ENCODE measurements at places on chromosomes 16 and 17.

- no peak for DNase-seq
Measured at GRCh38 chr16:66224626-66225025, 141.9 kb upstream of the CDH5 start.

DNA sequence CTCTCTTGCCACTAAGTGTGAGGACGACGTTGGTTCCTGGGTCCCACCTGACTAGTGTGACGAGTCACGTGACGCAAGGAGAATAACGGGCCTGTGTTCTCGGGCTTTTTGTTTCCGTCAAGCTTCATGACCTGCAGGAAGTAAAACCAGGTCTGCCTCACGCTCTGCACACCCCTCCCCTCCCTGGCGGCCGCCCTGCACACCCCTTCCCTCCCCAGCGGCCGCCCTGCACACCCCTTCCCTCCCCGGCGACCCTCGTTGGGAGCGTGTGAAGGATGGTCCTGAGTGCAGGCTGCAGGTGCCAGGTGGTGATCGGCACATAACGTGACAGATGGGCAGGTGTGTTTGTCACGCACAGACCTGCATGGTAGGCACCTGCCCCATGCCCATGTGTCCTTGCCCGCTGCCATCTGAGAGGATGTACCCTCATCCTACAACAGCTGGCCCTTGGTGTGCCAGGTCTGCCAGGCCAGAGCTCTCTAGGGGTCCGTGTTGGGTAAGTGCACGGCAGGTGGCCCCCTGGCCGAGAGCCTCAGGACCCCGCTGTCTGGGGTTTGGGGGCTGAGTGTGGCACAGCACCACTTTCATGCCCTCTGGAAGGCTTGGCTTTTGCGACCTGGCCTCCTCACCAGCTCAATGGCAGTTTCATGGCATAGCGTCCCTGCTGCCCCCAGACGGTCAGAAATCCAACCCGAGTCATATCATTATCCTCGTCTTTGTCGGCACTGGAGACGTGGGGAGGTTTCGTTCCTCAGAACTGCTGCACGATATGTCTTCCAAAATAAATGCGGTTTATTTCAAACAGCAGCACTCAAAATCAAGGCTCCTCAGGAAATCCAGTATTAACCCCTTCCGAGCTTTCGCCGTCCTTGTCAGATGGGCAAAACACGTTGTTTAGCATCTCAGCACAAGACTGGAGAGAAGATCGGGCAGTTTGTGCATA, 191.8 kb upstream of the CHMP6 start:
- DNase-seq, result no peak

GRCh38 chr16:4408323-4408690, 8.1 kb downstream of the CORO7 start:
- DNase-seq, result no peak

DNA sequence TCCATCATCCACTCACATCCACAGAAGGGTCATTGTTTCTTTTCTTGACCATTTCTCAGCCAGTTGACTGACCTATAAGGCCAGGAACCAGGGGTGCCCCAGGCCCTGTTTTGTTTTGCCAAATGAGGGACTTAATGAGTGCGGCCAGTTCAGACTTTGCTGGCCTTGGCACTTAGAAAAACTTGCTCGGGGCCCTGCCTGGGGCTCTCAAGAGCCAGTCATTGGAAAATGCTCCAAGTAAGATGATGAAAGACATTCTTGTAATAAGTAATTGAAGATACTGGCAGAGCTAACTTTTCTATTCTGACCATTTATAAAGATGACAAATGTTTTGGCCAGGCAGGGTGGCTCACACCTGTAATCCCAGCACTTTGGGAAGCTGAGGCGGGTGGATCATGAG, 29.0 kb upstream of the CLEC18B start:
- no peak for DNase-seq

GRCh38 chr17:38617967-38618760, 12.4 kb upstream of the SRCIN1 start:
- DNase-seq, result peak; percentile 12

- no peak for DNase-seq
Measured at GRCh38 chr16:2779978-2780898, 3.2 kb upstream of the ELOB start.

DNA sequence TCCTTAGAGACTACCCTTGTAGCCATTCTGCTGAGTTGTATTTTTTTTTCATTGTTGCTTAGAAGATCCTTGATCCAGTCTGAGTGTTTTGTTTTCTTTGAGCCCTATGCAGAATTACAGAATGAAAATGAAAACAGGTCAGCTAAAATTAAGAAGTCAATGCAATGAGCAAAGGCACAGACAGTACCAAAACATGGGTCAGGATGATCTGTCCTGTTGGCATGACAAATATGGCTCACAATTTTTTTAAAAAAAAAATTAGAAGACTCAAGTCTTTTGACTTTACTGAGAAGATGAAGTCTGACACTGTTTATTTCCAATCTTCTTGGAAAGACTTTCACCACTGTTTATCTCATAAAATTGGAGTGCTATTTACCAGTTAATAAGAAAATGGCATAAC, 32.4 kb downstream of the KCNJ16 start:
- DNase-seq, result no peak

DNA sequence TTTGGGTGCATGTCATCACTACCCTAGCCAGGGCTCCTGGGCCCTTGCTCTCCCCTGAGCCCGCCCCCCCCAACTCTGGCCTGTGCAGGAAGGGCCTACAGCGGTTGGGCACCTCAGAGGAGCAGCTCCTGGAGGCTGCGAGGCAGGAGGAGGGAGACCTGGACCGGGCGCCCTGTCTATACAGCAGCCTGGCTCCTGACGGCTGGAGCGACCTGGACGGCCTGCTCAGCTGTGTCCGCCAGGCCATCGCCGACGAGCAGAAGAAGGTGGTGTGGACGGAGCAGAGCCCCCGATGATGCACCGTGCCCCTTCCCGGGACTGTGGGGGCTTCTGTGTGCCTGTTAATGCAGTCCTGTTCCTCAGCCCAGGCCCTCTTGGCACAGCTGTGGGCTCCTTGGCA, 12.1 kb downstream of the SGSH start:
- DNase-seq, result no peak

DNA sequence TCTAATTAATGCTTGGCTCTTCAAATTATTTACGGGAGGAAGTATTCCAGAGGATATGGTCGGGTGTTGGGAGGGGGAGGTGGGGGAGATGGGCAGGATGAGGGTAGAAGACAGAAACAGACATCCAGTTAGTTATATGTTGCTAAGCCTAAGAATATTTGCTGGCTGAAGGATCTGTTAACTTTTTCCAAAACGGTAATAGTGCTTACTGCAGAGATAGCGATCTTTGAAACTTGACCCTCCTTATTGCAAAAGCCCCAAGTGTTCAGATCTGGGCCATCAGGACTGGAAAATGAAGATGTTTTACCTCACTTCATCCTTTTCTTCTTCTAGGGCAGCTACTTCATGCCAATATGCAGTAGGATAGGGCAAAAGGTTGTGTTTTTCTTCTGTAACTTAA, 27.0 kb upstream of the MMD start:
- no peak for DNase-seq

- no peak for DNase-seq
Measured at GRCh38 chr17:2266865-2267228, 36.7 kb downstream of the SMG6 start.

DNA sequence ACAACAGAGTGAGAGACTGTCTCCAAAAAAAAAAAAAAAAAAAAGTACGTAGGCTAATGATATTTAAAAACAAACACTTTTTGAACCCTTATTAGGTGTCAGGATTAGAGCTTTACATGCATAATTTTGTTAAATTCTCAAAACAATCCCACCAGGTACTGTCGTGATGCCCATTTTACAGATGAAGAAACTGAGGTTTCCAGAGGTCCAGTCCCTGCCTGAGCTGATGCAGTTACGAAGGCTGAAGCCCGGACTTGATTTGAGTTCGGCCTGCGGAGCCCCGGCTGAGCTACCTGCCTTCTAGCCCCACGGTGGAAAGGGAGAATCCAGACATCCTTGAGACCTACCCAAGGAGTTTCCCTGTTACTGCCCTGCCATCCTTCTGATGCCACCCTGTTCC, 137.5 kb upstream of the EEF2KMT start:
- DNase-seq, result no peak
